Nasal cavity respiratory epithelium epithelial cell of viscerocranial mucosa (primary cell): ENCODE measurements at places on chromosomes 16 and 17. TPM values are rescaled to one million over a fixed set of nuclear protein-coding genes. Genes with fewer than 3 reads are reported as not detected.

The PPL gene
- 199 and 267 TPM in 2 replicates for total RNA-seq

The METRNL gene
- 69.7 and 74.5 TPM in 2 replicates for total RNA-seq

The CDYL2 gene
- total RNA-seq: 2.1 and 4.1 TPM in 2 replicates

The CCL17 gene
- total RNA-seq: not detected in 2 replicates

The P4HB gene
- total RNA-seq: 966 and 1,211 TPM in 2 replicates

The TMEM98 gene
- total RNA-seq: 17.1 and 75.2 TPM in 2 replicates

The TMC7 gene
- 4.1 and 5.5 TPM in 2 replicates for total RNA-seq

The SPATA32 gene
- 0.07 TPM in 1 of 2 replicates, not detected in the other for total RNA-seq

The UTP4 gene
- 22.6 and 43.9 TPM in 2 replicates for total RNA-seq

The RAMP2 gene
- total RNA-seq: not detected in 2 replicates

The KRTAP3-2 gene
- not detected in 2 replicates for total RNA-seq

The DHRS7C gene
- total RNA-seq: not detected in 2 replicates

The CSNK2A2 gene
- 40.7 and 87.4 TPM in 2 replicates for total RNA-seq

The NPW gene
- total RNA-seq: under 0.01 TPM in 1 of 2 replicates, not detected in the other

The C17orf50 gene
- not detected in 2 replicates for total RNA-seq

The IL17C gene
- total RNA-seq: not detected in 2 replicates

The TOX3 gene
- under 0.01 TPM in 1 of 2 replicates, not detected in the other for total RNA-seq

The RND2 gene
- under 0.01 and 0.07 TPM in 2 replicates for total RNA-seq

The PRSS21 gene
- 3.8 and 4.6 TPM in 2 replicates for total RNA-seq

The OR1A2 gene
- not detected in 2 replicates for total RNA-seq

The MFAP4 gene
- total RNA-seq: not detected in 2 replicates

The GRAPL gene
- not detected in 2 replicates for total RNA-seq

The TMEM235 gene
- not detected in 2 replicates for total RNA-seq

The ABI3 gene
- total RNA-seq: 0.14 TPM in 1 of 2 replicates, not detected in the other

The CCL23 gene
- total RNA-seq: not detected in 2 replicates

The RPL38 gene
- total RNA-seq: 1,302 and 1,753 TPM in 2 replicates

The SECTM1 gene
- total RNA-seq: 11.6 and 18.5 TPM in 2 replicates

The MT1G gene
- total RNA-seq: 0.68 and 3.3 TPM in 2 replicates

The OR4D1 gene
- not detected in 2 replicates for total RNA-seq
